Uterus (tissue), 4 donors: ENCODE measurements at places on chromosomes 11 and 22.

DNA sequence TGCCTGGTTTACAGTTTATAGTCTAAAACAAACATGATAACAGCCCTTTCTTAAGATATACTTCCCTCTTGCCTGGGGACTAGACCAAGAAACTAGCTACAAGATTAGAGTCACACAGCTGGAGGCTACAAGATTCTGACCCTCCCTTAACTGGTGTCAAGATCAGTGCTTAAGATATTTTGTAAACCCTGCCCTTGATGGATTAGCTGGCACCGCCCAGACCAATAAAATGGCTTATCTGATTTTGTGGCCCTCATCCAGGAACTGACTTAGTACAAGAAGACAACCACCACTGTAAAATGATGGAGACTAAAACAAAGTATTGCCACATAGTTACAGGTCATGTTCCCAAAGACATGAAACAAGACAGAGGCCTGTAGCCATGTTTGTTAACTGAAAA, 53.4 kb downstream of the FAM181B start:
- no peak for DNase-seq

- no peak for DNase-seq
These were observed 630.4 kb upstream of the CNTN5 start for GRCh38 chr11:98390391-98390790.

GRCh38 chr11:118067006-118067405, 9.9 kb upstream of the TMPRSS4 start:
- DNase-seq: no peak

- DNase-seq: no peak
These were observed 161.8 kb downstream of the KIRREL3 start for GRCh38 chr11:126838779-126839178.

GRCh38 chr11:96222102-96222501, 120.9 kb downstream of the MAML2 start:
- DNase-seq: no peak

- DNase-seq: no peak
These were observed 66.7 kb downstream of the HSD17B12 start for GRCh38 chr11:43747130-43747802.

GRCh38 chr11:83361831-83362230, 75.7 kb upstream of the CCDC90B start:
- DNase-seq: no peak

DNA sequence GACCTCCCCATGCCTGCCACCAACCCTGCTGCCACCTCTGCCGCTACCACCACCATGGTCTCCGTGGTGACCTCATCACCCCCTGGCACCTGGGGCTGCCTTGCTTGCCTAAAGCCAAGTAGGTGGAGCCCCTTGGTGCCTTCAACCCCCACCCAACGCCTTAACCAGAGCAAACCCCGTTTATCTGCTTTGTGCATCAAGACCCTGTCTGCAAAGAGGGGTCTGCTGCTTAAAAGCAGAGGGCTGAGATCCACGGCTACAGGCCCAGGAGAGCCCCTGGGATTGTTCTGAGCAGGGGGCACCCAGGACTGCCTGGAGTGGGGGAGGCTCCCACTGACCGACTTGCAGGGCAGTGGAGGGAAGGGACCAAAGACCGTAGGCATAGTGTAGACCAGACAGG, 4.9 kb upstream of the PPIL2 start:
- DNase-seq: no peak

GRCh38 chr11:77316733-77317342, 15.4 kb upstream of the GDPD4 start:
- DNase-seq: no peak

GRCh38 chr11:84234462-84235202, 948.5 kb upstream of the CCDC90B start:
- DNase-seq: no peak

DNA sequence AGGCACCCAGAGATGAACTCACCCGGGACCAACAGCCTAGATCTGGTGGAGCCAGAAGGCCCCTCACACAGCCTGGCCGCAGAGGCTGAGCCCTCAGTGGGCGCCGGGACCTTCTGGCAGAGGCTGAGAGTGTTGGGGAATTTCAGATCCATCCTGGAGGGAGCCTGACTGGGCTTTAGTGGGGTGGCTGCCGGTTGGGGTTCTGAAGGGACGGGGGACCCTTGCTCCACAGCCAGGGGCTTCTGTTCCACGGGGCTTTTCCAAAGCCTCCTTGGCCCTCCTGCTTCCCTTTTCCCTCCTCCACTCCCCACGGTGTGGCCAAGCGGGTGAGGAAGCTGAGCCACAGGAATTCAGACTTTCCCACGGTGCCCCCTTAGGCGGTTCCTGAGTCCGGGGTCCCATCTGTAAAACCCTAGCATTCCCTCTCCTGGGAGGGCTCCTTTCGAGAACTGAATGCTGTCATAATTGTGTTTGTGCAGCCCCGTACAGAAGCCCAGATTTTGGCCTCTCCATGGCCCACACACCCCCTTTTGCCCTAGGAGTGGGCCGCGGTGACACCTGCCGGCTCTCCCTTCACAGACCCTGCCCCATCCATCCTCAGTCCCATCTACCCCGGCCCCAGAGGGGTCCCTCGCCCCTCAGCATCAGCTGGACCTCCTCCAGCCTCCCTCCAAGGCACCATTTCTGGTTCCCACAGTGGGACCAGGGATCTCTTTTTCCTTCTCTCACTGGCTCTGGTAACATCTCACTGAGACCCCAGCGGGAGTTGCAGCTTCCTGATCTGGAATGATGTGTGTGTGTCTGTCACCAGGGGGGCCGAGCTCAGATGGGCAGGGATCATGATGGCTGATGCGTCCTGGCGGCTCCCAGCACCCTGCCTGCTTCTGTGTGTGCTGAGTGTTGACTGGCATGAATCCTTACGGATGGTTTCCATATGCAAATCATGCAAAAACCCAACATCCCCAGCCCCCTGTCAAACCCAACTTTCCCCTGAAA, 1048.4 kb downstream of the TBC1D22A start:
- DNase-seq: no peak

DNA sequence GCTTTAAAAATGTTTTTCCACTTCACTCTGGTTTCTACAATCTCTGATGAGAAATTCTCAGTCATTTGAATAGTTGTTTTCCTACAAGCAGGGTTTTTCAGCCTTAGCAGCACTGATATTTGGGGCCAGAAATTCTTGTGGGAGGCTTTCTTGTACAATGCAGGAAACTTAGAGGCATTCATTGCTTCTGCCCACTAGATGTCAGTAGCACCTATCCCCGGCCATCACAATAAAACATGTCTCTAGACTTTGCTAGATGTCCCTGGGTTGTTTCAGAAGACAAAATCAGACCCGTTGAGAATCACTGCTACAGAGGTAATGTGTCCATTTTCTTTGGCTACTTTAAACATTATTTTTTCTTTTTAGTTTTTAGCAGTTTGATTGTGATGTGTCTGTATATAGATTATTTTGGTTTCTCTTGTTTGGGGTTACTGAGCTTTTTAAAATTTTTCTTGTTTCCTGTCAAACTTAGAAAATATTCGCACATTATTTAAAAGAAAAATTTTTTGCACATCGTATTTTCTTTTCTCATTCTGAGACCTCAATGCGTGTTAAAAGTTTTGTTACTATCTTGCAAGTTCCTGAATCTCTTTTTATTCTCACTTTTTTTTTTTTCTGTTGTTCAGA, 60.8 kb upstream of the CCDC179 start:
- no peak for DNase-seq

DNA sequence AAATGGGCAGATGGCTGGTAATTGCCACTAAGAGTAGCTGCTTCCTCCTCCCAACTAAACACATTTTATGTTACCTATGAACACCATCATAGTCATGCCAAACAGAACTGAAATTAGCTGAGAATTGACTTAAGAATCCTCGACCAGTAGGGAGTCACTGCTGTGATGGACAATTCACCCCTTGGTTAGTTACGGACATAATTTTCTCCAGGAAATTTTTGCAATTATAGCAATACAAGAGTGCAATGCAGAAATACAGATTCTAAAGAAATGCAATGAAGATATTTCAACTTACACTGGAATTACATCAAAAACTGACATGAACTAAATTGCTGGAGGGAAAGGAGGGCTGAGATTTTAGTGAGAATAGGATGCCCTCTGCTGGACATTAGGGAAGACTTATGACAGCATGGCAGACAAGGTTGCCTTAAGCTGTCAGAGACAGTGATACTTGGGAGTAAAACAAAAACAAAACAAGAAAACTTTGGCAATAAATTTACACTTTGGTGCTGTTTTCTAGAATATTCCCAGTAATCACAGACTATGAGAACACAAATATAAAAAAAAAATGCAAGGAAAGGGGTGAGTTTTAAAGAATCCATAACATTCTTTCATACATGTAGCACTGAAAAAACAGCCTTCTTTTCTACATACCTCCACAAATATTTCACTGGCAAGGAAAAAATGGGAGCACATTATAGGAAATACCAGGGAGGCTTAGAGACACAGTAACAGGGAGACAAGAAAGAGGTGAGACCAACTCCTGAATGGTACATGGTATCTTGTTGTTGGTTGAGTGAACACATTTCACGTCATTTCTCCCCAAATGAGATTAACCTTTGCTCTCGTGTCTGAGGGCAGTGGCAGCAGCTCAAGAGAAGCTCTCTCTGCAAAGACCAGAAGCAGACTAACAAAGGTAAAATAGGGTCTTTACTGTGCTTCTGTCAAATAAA, 11.2 kb upstream of the PPP2R1B start:
- DNase-seq: no peak

DNA sequence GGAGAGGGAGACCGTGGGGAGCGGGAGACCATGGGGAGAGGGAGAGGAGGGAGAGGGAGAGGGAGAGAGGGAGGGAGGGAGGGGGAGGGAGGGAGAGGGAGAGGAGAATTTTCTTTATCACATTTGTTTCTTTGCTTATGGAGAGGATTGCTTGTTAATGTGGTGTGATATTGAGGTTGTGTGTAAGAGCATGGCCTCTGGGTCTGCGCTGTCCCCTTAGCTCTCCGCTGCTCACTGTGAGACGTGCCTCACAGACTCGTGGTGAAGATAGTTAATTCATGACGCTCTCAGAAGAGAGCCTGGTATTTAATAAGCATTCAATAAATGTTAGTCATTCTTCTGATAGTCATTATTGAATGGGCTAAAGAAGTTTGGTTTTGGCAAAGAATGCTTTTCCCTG, 26.2 kb downstream of the PPFIA1 start:
- DNase-seq: no peak

GRCh38 chr22:33792832-33793231, 127.4 kb downstream of the LARGE1 start:
- DNase-seq: peak; percentile 55

GRCh38 chr11:61475433-61475832, 33.1 kb upstream of the LRRC10B start:
- no peak for DNase-seq

DNA sequence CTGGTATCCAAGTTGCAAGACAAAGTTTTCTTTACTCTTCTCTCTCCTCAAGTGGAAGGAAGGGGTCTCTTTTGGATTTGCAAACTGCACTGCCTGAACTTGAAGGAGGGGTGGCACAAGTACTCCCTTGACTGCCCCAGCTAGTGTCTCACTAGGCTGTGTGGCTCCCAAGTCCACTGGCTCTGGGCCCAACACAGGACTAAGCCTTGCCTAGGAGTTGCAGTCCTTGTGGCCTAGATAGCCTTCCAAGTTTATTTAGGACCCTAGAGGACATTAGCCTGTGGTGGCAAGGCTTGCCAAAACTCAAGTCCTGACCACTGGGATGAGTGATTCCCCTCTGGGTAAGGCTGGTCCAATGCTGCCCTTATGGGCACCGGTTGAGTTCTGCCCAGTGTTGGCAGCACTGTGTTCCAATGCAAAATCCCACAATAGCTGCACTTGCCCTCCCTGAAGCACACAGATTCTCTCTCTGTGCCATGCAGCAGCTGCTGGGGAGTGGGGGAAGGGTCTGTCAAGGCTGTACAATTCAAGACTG, 10.2 kb upstream of the WEE1 start:
- DNase-seq: no peak

GRCh38 chr22:29780748-29781676, 13.8 kb downstream of the UQCR10 start:
- peak; percentile 37 for DNase-seq

DNA sequence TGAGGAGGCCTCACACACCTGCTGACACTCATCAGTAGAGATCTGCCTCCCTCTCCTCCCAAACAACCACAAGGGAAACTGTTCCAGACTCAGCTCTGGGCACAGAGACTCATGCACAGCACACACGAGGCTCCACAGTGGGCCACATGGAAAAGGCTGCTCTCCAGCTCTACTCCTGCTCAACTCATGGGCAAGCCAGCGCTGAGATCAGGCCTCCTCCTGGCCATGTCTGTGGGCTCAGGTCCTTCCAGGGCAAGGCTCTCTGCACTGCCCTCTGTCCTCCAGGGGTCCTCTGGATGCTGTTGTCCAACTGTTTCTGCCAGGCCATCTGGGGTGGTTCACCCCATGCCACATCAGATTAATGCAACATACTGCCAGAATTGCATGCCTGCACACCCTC, 46.0 kb downstream of the PLEKHA7 start:
- no peak for DNase-seq

GRCh38 chr22:17264321-17265052, 45.3 kb upstream of the ADA2 start:
- peak; percentile 37 for DNase-seq

GRCh38 chr11:64998141-64998540, 1.4 kb upstream of the BATF2 start:
- no peak for DNase-seq

DNA sequence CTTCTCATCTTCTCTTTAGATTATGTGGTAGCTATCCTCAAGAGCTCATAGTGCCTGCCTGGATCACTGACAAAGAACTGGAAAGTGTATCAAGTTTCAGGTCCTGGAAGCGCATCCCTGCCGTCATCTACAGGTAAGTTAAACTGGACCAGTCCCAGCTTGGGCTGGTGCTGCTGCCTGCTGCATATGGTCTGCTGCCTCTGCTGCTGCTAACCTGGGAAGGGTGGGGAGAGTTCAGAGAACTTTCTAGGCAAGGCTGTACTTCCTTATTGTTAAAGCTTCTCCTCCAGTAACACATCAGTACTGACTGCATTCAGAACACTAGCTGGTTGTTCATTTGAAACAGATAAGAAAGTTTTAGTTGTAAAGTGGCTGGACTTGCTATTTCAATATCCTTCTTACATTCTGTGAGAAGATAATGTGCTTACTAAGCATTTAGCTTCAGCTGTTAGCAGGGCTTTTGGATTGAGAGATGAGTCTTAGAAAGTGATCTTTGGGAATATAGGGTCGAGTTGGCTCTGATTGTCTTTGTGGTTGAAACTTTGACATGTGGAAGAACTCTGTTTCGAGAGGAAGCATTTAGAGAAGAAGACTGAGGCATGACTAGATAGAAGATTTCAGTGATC, 77.3 kb upstream of the HORMAD2 start:
- no peak for DNase-seq

- DNase-seq: no peak
These were observed 171.9 kb upstream of the TTC12 start for GRCh38 chr11:113142508-113142907.

DNA sequence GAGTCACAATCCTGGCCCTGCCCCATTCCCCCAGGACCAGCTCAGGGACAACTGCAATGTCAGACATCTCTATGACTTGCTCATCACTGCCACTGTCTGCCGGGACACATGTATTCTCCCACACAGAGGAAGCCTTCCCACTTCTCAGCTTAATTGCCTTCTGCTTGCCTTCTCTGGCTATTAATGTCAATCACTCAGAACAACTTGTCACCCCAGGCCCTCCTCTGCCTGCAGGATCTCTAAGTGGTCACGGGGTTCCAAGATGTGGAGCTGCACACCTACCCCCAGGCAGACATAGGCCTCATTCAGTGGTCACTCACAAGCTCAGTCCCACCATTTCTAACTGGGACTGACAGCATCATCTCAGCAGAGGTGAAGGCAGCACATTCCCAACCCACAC, 15.1 kb downstream of the PLEKHA7 start:
- DNase-seq: no peak
